Fibroblast of the aortic adventitia (primary cell): ENCODE measurements at places on chromosomes 7 and 10.

DNA sequence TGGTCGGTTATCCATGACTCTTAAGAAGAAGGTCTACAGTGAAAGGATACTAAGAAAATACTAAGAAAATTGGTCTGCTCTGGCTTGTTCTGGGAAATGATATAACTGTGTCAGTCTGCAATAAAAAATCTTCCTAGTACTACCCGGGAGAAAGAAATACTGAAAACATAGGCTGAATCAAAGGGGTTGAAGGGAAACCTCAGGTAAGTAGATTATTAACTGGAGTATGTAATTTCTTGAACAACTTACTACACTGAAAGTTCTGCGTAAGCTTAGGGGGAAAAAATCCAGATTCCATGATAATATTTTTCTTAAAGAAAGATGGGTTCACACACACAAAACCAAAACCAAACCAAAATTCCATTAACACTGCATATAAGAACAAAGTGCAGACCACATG, 143.3 kb downstream of the KMT2E start:
- no peak for DNase-seq

- DNase-seq = peak; percentile 46
Observed at GRCh38 chr7:17725821-17726220, 214.5 kb downstream of the SNX13 start.

DNA sequence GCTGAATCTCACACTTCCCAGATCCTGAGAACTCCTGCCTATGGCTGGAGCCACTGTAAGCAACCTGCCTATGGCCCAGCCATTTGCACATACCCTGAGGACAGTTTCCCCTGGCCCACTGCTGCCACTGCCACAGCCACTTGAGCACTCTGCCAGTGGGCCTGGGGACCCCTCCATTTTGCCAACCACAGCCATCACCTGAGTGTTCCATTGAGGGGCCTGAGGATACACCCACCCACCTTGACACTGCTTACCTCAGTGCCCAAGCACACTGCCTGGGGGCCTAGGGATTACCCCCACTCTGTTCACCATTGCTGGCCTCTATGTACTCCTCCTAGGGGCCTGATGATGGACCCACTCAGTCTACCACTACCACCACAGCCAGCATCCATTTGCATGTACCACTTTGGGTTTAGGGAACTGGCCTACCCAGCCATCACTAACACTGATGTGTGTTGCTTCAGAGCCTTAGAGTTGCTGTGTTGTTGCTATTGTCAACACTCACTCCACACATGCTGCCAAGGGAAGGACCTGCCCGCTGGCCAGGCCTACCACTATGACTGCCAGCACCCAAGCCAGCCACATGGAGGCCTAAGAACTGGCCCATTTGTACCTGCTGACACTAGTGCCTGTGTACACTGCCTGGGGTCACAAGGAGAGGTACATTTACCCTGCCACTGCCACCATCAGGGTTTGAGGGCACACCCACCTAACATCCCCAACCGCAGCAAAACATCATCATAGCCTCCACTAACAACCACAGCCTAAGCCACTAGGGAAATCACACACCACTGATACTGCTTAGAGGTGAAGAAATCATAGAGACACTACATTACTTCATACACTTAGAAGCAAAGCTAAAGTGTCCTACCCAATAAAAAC, 45.9 kb upstream of the ANTXRL start:
- DNase-seq = no peak

GRCh38 chr7:151868396-151869108, 8.4 kb downstream of the PRKAG2 start:
- DNase-seq = peak; percentile 10

DNA sequence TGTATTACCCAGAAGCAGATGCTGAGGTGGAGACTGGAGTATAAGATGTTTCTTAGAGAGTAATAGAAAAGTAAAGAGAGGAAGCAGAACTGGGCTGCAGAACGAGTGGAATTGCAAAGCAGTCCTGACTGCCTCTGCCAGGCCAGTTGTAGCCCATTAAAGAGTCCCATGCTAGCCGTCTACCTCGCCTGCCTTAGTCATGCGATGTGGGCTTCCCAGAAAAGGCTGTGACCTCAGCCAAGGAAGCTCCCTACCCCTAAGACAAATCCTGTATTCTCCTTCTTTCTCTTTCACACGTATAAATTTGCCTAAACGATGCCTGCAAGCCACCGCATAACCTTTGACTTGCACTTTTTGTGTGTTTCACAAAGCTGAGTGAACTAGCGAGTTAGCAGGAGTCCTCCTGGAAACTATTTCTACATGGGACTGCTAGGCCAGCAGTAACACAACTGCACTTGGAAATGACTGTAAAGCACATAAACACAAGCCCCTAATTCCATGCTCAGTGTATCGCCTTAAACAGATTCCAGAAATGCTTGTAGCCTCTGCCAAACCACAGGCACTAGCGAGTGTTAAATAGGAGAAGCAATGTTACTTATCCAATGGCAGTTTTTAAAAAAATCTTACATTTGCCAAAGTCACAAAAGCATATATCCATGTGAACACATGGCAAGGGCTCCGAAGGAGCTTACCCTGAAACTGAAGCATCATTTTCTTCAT, 47.4 kb upstream of the GNAI1 start:
- DNase-seq = peak; percentile 70
